ENCODE measurements at places on chromosomes 4 and X. TPM values are rescaled to one million over a fixed set of nuclear protein-coding genes. Genes with fewer than 3 reads are reported as not detected.

Gene ERVMER34-1
- 0.66 TPM for total RNA-seq

Gene EVC
- total RNA-seq = 12.1 TPM

Gene RGN
- not detected for total RNA-seq

Gene XKRX
- 0.27 TPM for total RNA-seq

Gene STATH
- not detected for total RNA-seq

Gene H2BW1
- not detected for total RNA-seq

Gene HERC5
- 4.2 TPM for total RNA-seq

Gene RRH
- total RNA-seq = not detected

Gene RASGEF1B
- total RNA-seq = not detected

Gene PLXNB3
- 3.7 TPM for total RNA-seq

Gene MOB1B
- total RNA-seq = 6.1 TPM

Gene PAGE5
- total RNA-seq = not detected

Gene ITM2A
- 0.38 TPM for total RNA-seq

Gene UNC5C
- not detected for total RNA-seq

Gene KLHL15
- total RNA-seq = 5.6 TPM

Gene BEX5
- not detected for total RNA-seq

Gene TSPAN7
- total RNA-seq = 2.4 TPM

Gene MFAP3L
- total RNA-seq = 6.2 TPM

Gene PWWP3B
- total RNA-seq = not detected

Gene GLUD2
- total RNA-seq = 2.6 TPM

Gene SH3BP2
- total RNA-seq = 4.3 TPM

Gene ZGRF1
- 2.9 TPM for total RNA-seq

Gene PCDH10
- total RNA-seq = 0.09 TPM

Gene CTSO
- 0.82 TPM for total RNA-seq

Gene FGFR3
- total RNA-seq = 1.4 TPM

Gene FABP2
- total RNA-seq = not detected

Gene ADGRL3
- total RNA-seq = 0.05 TPM

Gene PPM1K
- 0.85 TPM for total RNA-seq

Gene RAI2
- total RNA-seq = 0.12 TPM

Gene FGA
- total RNA-seq = 6.3 TPM

Gene DMD
- total RNA-seq = 0.01 TPM

Gene ETDA
- total RNA-seq = not detected

Gene PDE6B
- total RNA-seq = not detected

Gene TEX11
- total RNA-seq = not detected

Gene HMX1
- total RNA-seq = 0.13 TPM

Gene APOOL
- total RNA-seq = 7.3 TPM

Gene CENPVL2
- total RNA-seq = not detected

Gene GJB1
- total RNA-seq = not detected

Gene USP17L12
- total RNA-seq = not detected

Gene RHOXF2B
- not detected for total RNA-seq

Gene HSD17B10
- total RNA-seq = 199 TPM

Gene RADX
- total RNA-seq = 0.06 TPM

Gene AMOT
- 0.54 TPM for total RNA-seq

Gene HELT
- total RNA-seq = not detected

Gene TRPC5OS
- total RNA-seq = not detected

Gene TMEM187
- 5.0 TPM for total RNA-seq

Gene ESX1
- not detected for total RNA-seq

All from A549 treated with CpdA at 1 μM for 4 hours (cell line).